ENCODE measurements at places on chromosomes 11 and 22.

DNA sequence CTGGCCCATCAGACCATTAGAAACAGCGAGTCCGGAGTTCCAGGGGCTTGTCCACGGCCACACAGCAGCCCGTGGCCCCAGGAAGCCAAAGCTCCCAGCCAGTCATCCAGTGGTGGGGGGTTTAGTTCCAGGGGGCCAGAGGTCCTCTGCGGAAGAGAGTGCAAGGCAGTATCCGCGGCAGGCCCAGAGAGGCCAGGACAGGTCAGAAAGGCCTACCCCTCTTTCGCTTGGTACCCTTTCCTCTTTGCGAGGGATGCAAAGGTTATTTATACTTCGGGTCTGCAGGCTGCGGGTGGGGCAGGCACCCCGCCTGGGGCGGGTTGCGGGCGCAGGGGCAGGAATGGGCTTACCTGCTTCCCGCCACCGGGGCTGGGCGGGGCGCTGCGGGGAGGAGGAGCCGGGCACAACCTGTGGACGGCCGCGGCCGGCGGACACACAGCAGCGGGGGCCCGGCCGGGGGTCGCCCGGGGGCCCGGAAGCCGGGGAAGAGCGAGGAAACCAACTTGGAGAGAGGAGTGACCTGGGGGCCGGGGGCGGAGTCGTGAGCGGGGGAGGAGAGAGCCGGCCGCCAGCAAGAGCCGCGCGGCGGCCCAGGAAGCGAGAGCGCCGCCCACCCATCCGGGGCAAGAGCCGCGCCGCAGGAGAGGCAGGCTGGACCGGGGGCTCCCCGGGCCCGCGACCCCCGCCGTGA, at the start of gene SH3BP1:
Gene SH3BP1 (plus strand): TSS at position 600 of the 691 bp plus-strand sequence. CDS start 119 bp downstream, outside the sequence.
- DNase-seq, result peak; percentile 68

GRCh38 chr11:120717623-120718022, 206.1 kb downstream of the GRIK4 start:
- no peak for DNase-seq

DNA sequence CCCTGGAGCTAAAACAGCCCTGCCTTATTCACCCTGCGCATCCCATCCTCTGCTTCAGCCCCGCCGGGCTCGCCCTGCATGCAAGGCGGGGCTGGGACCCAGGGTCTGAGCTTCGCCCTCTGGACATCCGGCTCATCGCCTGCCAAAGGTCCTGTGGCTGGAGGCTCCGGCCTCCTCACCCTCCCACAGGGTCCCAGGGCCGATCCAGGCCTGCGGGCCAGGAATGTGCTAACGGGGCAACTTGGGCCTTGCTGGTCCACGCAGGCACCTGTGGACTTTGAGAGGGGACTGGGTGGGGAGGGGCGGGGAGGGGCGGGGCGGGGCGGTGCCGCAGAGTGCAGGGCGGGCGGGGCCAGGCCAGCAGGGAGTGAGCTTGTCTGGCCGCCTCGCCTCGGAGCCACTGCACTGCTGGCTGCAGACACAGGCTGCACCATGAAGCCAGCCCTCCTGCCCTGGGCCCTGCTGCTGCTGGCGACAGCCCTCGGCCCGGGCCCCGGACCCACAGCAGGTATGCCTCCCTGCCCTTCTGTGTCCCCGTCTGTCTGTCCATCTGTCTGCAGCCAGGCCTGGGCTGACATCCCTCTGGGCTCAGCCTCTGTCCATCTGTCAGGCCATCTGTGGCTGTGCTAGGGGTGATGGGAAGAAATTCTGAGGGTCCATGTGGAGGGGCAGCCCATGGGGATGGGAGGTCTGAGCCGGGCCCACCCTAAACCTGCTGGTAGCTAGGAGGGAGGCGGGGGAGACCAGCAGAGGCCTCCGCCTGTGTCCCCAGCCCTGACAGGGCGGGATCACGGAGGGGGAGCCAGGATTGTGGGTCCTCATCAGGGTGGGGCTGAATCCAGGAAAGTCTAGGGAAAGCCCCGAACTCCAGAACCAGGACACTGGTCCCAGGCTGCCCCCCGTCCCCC, at the start of gene SUSD2:
Gene SUSD2 (plus strand): TSS at position 400 of the 908 bp plus-strand sequence. CDS start 33 bp downstream, at position 433.
- DNase-seq, result no peak

DNA sequence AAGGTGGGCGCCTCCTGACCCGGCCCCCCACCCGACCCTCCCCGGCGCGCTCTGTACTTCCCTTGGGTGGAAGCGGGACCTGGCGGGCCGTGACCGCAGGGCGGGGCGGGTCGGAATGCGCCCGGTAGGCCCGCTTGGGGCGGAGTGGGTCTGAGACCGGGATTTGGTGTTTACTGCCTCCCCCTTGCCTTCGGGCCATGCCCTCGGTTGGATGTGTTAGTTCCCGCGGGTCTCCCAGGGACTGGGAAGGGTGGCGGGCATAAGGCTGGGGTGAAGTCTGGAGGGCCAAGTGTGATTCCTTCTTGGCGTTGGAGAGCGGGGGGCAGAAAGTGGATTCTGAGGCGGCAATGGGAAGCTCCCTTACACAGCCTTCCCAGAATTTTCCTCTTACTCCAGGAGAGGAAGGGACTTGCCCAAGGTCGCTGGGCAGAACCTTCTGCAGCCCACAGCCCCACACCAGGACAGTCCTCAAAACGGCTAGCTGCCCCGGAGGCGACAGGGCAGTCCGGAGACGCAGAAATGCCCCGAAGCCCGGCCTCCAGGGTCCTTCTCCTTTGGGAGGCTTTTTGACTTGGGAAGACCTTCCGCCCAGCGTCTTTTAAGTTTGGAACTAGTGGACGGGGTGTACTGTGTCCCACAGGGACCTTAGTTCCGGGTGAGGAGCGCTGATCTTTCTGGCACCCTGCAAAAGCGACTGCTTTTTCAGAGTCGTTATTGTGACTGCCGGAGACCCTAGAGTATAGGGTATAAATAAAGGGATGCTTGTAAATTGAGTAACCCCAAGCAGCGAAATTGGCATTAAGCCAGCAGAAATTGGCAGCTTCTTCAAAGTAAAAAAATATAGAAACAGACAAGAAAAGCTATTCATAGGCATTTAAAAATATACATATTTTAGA, 647 bp downstream of the SWAP70 start:
- DNase-seq, result peak; percentile 26

DNA sequence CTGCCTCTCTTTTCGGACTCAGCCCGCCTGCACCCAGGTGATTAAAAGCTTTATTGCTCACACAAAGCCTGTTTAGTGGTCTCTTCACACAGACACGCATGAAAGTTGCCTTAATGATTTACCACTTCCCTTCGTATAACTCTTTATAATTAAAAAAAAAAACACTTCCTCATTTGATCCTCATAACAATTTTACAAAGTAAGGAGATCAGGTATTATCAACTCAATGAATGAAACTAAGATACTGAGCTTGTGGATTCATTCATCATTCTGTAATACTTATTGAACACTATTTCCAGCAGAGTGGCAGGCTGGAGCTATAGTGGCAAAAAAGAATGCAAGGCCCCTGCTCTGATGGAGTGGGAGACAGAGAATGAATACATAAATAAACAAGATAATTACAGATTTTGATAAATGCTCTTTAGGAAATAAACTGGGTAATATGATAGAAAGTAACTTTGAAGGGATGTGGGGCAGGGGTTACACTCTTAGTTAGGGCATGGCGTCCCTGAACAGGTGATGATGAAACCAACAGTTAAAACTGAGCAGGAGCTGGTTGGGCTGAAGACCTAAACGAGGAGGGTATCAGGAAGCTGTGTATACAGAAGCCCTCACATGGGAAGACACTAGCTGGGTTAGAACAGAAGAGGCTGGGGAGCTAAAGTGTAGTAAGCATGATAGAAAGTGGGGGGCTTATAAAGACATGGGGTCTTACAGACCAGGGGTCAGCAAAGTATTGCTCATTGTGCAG, 5.4 kb upstream of the CRTAM start:
- no peak for DNase-seq

DNA sequence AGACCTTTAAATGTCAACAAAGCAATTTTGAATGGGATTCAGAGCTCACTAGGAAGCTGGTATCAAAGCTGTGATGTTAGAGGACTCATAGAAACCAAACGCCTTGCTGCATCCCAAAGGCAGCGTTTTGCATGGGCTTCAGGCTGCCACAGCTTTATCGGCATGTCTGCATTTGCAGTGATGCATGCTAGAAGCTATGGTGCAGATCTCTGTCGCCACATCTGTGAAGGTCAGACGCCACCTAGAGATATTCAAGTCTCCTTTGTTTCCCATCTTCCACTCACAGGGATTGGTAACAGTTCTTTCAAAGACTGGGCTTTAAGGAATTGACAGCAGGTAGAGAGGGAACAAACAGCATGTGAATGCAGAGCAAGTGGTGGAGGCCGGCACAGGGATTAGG, 47.8 kb downstream of the NTM start:
- DNase-seq, result no peak

- DNase-seq, result peak; percentile 60
Observed at GRCh38 chr22:30396871-30397655, at the start of gene SEC14L2. TSS of gene SEC14L2 (plus strand) at chr22:30397018. CDS start at chr22:30397117, 99 bp downstream.

GRCh38 chr22:30386608-30386959, 627 bp downstream of the RNF215 start:
- DNase-seq, result no peak

- DNase-seq, result no peak
Observed at GRCh38 chr11:36115378-36115801, 171.5 kb downstream of the LDLRAD3 start.

GRCh38 chr11:62489204-62489603, 57.4 kb downstream of the AHNAK start:
- no peak for DNase-seq

- DNase-seq, result no peak
Observed at GRCh38 chr11:58647866-58648265, 25.4 kb downstream of the CNTF start.

DNA sequence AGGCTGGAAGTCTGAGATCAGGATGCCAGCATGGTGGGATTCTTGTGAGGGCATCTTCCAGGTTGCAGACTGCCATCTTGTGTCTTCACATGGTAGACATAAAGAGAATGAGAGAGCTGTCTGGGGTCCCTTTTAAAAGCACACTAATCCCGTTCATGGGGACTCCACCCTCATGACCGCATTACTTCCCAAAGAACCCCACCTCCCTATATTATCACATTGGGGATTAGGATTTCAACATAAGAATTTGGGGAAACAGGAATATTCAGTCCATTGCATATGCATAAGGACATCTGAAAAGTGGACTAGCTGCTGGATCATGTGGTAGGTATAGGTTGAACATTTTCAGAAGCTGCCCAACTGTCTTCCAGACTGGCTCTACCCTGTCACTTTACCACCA, 33.1 kb upstream of the ADORA2A start:
- no peak for DNase-seq

DNA sequence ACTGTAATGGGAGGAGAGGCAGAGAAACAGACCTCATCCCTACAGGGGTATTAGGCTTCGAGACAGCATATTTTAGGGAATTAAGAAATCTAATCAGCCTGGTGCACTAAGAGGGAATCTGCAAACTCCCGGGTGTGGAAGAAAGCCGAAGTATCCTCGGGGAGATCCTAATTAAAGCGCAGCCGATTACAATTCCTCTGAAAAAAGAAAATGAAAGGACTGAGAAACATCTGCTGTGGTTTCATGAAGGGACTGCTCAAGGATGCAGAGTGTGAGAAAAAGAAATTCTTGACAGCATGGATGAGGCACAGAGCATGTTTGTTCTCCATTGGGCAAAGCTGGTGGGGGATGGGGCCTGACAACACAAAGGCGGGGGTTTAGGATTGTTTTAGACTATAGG, 290.0 kb upstream of the LARGE1 start:
- DNase-seq, result no peak

DNA sequence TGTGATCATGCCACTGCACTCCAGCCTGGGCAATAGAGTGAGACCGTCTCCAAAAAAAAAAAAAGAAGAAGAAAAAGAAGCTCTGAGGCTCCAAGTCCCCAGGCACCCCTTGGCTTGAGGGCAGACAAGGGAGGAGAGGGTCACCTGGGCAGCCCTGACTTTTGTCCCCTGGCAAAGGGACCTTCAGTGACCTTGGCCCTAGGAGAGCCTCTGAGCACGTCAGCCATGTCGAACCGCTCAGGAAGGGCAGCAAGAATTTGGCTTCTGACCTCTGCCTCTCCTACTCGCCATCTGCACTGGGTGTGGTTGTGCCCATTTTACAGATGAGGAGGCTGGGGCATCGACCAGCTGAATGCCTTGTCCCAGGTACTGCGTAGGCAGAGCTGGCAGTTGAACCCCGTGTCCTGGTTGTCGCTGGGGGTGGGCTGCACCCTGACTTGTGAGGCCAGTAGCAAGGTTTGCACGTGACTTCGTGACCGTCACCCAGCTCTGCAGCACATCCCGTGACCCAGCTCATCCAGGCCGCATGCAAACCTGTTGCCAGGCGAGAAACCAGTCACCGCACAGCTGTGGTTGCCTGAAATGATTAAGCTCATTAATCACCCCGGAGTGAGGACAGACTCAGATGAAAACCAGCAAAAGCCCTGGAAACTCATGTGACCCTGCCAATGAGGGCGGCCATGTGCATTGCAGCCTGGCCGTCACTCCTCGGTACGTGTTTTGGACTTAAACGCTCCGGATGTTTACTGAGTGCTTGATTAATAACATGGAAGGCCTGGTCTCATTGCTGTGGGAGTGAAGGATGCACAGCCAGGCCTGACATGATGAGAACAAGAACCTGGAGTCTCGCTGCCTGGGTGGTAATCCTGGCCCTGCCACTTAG, 47.7 kb upstream of the PPP6R3 start:
- peak; percentile 90 for DNase-seq

Measured in activated CD4-positive, alpha-beta T cell treated with anti-CD3 and anti-CD28 coated beads, Interleukin-10, Interleukin-2, amounts not matched to agents 100 ng/mL and 50 ng/mL, durations not matched to agents 16 hours and 8 hours (primary cell).